Omental fat pad (tissue), 4 donors: ENCODE measurements at places on chromosomes 3 and 15.

DNA sequence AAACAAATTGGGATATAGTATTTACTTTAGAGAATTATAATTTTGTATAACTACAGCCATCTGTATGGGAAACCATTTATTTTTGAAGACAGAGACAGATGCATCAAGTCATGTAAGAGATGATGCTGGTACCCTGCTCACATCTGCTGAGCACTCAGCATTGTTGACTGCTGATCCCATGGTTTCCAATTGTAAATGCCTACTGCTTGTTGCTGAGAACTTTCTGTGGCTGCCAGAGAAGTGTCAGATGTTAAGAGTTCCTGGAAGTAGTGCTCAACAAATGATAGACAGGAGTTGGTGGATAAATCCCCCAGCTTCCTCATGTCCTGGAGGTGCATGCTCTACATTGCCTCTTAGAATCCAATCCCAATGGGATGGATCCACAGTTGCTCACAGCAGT, 167.1 kb downstream of the OXSM start:
- DNase-seq, result no peak

DNA sequence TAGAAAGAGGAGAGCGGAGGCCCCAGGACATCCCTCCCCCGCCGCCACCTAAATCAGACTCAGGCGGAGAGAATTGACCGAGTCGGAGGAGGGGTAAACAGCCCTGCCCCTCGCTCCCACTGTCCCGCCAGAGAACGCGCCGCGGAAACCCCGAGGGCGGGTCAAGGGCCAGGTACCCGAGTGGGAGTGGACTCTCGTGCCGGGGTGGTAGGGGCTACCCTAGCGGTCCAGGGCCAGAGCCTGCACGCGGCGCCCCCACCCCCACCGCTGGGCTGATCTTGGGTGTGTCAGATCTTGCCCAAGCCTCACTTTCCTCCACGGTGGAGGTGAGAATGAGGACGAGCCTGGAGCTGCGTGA, 19.0 kb downstream of the SPATA12 start:
- DNase-seq, result no peak

DNA sequence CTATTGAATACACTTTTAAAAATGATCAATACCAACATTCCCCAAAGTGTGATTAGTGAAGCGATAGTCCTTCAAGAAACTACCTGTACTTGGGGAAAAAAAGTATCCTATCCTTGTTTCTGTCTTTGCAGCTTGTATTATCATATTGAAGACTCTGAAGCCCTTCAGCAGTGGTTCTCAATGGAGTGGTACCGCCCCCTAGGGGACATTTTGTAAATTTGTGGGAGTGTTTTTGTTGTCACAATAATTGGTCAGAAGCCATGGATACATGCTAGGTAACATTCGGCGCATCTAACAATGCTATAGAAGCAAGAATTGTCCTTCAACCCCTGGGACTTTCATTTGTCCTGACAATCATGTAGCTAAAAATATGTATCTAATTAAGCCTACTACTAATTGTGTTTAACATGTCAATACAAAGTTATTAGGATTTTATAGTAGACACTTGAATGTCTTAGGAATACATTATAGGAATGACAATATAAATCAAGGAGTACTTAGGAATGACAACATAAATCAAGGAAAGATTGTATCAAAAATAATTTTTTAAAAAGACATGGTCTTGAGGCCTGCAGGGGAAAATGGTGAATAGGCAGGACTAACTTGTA, 53.7 kb downstream of the NMD3 start:
- no peak for DNase-seq

- no peak for DNase-seq
These were observed 39.2 kb downstream of the NUP210 start for GRCh38 chr3:13380971-13381370.

DNA sequence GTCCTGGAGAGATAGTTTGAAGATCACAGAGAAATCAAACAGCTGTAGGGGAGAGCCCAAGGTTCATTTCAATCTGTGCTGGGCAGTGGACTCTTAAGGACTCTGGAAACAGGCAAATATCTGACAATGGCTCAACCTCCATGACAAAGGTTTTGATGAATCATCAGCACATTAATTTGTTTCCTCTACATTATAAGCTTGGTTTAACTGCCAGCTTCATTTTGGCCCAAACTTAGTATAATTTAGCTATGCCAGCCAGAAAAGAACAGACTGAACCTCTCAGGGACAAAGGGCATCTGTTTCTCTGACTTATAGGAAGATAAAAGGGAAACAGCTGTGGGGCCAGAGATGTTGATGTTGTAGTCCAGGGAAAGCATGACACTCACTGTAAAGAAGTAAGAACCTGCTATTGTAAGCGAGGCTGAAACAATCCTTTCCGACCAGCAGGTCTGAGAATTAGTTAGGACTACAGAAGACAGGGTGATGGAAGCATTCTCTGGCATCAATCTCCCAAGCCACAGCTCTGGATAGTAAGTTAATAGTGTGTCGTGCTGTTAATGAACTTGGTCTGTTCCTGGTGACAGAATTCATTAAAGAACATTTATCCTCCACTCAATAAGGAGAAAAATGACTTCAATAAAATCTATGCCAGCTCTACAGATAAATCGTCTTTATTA, 110.1 kb downstream of the KCNMB2 start:
- no peak for DNase-seq

GRCh38 chr15:96272427-96272826, 58.1 kb upstream of the NR2F2 start:
- DNase-seq, result no peak

- DNase-seq, result no peak
These were observed 165.1 kb upstream of the ATP10A start for GRCh38 chr15:26028086-26028740.

GRCh38 chr15:38539008-38539343, 25.6 kb downstream of the RASGRP1 start:
- DNase-seq, result no peak

DNA sequence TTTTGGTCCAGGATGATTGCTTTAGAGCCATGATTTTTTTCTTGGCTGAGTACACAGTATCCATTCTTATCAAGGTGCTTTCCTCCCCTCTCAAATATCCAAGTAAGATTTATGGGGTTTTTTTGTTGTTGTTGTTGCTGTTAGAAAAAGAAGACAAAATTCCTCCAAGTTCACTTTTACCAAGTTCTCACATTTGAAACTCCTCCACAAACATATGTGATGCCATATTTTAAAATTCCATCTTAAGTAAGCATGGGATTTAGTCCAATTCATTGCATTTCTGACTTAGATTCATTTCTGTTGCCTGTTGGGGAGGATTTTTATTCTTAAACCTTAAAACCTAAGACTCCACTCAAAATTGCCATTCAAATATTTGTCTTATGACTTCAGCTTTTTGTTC, 128.6 kb upstream of the SPATA12 start:
- DNase-seq, result no peak

- no peak for DNase-seq
These were observed 31.0 kb downstream of the P3H2 start for GRCh38 chr3:190089711-190090110.

DNA sequence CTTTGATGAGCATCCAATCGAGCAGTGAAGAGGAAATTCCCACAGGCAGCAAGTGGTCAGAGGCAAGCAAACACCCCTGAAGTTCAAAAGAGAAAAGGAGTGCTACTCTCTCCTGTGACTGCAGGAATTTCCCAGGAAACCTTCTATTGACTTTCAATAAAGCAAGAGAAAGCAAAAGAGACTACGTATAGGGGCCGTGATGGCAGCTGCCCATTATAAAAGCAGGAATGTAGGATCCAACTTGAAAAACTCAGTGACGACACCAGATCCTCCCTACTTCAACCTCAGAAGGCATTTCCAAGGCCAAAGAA, 53.1 kb upstream of the IP6K2 start:
- no peak for DNase-seq

GRCh38 chr3:165545059-165545458, 292.2 kb downstream of the BCHE start:
- no peak for DNase-seq

- no peak for DNase-seq
These were observed 162.4 kb upstream of the GALNT15 start for GRCh38 chr3:16012086-16012485.

DNA sequence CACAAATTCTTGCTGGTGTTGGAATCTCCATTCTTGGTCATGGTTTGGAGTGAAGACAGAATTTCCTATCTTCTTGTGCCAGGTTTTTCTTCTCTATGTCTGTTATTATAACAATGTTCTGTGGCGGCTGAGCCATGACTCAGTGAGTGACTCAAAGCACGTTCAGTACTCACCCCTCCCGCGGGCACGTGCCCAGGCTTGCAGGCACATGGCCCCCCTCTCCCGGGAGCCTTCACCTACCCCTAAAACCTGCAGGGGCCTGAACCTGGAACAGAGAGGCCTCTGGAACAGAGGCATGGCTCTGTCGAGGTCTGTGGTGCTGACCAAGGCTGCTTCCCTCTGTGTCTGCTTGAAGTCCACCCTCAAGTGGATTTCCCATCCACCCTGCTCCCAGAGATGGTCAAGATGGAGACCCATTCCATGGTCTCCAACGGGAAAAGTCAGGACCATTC, 27.6 kb downstream of the PLXNB1 start:
- DNase-seq, result peak; percentile 75

DNA sequence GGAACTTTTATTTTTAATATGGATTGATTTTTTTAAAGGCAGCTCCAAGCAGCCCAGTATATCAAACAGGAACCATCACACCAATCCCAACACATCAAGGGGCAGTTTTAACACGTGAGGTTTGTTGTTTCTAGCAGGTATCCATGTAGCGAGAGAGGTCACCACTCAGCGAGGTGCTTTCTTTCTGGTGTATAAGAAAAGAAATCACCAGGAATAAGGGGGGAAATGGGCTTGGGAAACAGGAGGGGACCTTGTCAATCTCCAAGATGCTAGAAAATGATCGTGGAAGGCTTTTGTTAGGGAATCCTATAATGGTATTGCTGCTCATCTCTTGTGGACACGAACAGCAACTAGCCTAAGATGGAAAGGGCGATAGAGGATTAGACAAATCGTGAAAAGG, 402.9 kb upstream of the ATP11B start:
- no peak for DNase-seq

DNA sequence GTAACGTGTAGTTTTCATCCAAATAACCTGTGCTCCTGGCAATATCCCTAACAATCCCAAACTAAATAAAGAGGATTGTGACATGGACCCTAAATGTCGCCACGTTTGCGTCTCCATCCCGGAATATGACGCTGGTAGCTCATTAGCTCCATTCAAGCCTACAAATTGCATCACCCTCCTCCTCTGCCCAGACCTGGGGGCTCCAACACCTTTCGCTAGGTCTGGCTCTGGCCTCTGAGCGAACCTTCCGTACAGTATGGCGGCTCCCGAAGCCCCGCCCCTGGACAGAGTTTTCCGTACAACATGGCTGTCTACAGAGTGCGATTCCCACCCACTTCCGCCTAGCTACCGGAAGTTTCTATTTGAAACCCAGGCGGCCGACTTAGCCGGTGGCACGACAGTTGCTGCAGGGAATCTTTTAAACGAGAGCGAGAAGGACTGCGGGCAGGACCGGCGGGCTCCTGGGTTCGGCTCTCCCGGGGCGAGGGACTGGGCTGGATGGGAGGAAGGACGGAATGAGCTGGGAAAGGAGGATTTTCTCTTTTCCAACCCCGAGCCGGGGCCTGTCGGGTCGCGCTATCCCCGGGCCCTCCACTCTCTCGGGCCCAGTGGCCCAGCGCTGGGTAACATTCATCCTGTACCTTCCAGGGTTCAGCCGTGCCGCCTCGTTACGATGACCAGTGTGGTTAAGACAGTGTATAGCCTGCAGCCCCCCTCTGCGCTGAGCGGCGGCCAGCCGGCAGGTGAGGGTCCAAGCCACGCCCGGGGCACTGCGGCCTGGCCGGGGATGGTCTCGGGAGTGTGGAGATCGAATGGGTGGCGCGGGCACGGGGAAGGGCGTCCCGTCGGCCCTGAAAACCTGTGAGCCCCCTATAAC, at the start of gene KNSTRN:
Gene KNSTRN (plus strand): TSS at position 142 of the 877 bp plus-strand sequence. CDS start 115 bp downstream, at position 257.
- DNase-seq, result peak; percentile 78

GRCh38 chr3:182738583-182739411, 54.5 kb upstream of the ATP11B start:
- no peak for DNase-seq

DNA sequence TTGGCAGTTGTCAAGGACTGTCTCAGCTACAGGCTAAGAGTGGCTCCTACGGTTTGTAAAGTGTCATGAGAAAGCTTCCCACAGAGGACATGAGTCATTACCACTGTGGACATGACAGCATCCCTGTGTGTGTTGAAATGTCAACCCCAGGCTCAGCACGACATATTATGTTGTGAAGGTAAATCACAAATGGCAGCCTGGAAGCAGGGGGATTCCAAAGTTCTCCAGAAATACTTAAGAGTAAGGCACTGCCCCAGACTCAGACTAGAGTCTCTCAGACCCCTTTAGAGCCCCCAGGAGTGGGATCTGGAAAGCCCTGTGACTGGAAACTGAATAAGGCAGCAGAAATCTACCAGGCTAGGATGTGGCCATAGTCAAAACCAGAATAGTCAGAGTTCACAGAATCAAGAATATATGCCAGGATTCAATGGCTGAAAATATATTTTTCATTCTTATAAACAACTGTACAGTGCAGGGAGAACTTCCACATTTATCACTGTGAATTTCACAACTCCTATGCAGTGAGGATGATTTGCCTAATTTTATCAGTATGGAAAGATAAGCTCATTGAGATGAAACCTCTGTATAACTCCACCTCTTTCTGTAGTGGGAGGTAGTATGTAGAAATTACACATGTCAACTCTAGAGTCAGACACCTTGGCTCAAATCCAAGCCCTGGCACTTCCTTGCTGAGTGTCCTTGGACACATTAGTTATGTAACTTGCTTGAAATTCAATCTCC, 237.1 kb upstream of the CFAP20DC start:
- peak; percentile 29 for DNase-seq

DNA sequence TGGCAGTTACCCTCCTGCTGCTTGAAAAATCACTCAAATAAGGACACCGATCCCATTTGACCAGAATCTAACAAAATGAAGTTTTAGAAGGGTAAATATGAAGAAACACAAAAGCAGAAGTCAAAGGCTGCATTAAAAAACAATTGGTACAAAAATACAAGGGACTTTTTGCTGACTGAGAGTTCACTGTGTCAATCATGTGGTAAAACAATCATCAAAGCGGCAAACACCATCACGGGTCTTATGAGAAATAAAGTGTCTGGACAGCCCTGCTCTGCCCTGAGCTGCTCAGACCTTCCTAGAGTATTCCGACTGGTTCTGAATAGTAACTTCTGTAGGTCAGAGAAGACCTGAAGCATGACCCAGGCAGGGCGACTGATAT, 137.2 kb upstream of the RAD18 start:
- no peak for DNase-seq

DNA sequence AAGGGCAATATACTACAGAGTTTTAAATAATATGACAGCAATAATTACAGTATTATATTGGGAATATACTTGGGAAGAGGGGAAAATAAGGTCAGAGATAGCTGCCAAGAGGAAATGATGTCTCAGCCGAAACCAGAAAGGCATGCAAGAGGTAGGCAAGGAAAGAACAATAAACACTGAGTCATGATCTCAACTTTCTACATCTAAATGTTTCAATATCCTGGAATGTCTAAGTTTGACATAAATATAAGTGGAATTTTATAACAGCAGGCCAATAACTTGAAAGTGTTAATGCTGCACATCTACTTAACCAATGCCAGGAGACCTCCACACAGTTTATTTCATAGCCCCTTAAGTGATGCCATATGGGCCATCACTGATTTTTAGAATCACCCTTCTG, 99.8 kb upstream of the CPNE4 start:
- DNase-seq, result no peak

- no peak for DNase-seq
These were observed 72.7 kb upstream of the CORO2B start for GRCh38 chr15:68506071-68506470.
